ENCODE measurements at places on chromosomes 6 and 20.
A peak's percentile ranks its signal among the peaks of the same experiment; 100 is the strongest.

DNA sequence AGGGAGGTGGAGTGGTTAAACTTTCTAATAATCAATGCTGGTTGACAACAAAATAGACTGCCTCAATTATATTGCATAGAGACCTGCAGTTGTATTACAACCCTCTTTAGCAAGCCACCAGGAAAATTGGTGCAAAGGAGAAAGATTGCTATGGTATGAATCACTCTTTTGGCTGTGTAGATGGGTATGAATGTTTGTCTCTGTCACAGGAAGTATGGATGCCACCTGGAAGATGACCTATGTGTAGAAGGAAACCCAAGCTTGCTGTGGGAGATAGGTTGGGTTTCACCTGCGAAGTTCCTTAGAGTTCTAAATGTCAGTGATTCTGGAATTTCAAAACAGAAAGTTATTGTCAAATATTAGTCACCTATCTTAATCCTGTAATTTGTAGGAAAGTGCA, 134.6 kb downstream of the SOBP start:
- no peak for DNase-seq

DNA sequence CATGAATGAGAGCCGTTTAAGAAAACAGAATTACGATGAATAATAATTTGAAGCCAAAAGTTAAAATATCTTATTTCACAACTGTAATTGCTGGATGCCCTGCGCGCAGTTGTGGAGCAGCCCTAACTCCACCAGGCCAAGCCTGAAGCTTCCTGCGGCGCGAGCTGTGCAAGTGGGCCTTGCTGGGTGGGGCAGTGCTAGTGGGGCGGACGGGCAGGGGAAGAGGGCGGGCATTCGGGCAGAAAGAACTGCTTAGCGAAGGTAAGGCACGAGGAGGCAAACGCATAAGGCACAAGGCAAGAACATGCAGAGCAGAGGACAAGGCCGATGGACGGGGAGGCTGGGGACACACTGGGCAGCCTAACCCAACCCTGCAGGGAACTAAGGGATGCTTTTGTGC, 2.3 kb downstream of the HLA-DQB2 start:
- no peak for DNase-seq

GRCh38 chr6:33820784-33821520, 17.1 kb upstream of the MLN start:
- no peak for DNase-seq

GRCh38 chr20:33680686-33681085, 5.5 kb downstream of the E2F1 start:
- DNase-seq = no peak

DNA sequence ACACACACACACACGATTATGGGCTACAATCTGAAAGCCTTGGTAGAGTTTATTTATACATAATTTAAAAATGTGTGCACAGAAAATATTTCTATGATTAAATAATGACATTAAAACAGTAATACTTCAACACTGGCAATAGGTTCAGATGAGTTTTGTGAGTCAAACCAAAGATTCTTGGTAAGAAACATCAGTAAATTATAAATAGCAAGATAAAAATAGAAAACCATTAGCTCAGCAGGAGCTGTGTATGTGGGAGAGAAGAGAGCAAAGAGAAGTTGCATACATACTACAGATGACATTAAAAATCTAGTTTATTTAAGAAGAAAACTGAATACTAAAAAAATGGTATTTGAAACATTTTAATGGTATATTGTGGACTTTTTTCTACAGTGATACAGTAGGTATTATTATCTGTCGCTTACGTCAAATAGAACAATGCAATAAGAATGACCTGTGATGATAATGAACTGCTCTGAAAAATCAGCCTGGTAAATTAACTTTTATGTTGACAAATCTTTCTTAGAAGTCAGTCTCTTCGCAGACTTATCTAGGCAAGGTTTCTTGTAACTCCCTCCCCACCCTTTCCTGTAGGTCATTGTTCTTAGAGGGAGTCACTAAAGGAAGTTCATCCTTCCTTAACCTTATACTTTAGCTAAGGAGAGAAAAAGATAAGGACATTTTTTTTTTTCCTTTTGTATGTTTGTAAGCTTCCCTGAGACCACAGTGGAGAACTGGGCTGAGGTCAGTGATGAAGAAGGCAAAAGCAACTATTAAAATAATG, 149.3 kb downstream of the GJA1 start:
- no peak for DNase-seq

DNA sequence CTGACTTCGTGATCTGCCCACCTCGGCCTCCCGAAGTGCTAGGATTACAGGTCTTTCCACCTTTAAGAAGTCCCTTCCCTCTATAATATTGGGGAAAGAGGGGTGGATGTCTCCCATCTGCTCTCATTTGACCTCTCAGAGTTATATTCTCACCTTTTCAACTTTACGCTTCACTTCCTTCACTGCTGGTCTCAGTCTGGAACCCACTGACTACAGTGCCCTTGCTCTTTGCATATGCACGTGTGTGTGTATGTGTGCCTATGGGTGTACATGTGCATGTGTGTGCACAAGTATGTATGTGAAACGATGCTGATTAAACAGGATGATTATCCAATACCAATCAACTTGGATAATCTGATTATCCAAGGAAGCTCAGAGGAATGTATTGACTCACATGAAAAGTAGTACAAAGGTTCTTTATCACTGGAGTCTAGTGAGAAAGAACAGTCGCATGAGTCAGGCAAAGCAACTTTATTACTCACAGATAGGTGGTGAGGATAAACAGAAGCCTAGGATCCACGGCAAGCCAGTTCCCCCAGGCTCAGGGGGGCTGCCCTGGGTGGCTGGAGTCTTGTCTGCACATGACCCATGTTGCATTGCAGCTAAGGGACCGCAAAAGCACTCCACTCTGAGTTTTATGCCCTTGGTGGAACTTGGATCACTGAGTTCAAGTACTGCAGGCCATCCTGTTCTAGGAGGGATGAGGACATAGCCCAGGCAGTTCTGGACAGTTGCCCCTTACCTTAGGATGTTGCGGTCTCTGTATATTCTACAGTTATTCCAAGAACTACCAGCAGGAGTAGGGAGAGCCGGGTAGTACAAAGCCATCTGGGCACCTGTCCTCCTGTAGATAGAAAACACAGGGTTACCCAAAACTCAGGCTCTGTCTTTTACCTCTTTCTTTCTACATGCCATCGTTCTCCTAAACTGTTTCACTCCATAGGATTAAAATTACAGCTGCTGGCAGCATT, 50.9 kb downstream of the SNRNP48 start:
- no peak for DNase-seq

DNA sequence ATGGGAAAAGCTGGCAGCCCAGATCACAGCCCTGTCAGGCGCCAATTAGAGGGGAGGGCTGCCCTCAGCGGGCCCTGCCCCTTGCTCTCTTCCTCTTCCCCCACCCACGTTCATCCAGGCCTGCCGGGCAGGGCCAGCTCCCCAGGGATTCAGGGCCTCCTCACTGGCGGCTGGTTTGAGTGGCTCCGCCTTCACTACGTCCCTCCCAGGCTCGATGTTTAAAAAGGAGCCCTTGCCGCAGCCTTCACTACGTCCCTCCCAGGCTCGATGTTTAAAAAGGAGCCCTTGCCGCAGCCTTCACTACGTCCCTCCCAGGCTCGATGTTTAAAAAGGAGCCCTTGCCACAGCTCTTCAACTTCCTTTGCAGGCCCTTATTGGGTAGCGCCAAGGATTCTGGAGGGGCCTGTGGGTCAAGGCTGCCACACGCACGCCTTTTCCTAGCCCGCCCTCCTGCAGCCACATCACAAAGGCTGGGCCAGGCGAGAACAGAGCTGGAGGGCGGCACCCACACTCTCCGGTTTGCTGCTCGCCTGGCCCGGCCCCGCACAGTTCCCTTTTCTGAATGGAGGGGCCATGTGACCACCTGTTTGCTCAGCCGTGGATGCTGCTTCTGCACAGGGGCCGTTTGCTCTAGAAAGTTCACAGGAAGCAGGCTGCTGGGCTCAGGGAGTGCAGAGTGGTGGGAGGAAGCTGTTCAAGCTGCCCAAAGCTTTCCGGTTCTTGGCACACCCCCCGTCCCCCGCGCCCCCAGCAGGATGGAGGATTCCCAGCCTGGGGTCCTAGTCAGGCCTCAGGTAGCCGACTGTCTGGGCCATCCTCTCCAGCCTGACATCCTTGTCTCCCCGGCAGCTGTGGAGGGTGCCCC, 1.6 kb downstream of the SLC17A9 start:
- peak; percentile 29 for DNase-seq

- no peak for DNase-seq
Measured at GRCh38 chr6:39196673-39197091, 32.6 kb downstream of the KCNK5 start.

DNA sequence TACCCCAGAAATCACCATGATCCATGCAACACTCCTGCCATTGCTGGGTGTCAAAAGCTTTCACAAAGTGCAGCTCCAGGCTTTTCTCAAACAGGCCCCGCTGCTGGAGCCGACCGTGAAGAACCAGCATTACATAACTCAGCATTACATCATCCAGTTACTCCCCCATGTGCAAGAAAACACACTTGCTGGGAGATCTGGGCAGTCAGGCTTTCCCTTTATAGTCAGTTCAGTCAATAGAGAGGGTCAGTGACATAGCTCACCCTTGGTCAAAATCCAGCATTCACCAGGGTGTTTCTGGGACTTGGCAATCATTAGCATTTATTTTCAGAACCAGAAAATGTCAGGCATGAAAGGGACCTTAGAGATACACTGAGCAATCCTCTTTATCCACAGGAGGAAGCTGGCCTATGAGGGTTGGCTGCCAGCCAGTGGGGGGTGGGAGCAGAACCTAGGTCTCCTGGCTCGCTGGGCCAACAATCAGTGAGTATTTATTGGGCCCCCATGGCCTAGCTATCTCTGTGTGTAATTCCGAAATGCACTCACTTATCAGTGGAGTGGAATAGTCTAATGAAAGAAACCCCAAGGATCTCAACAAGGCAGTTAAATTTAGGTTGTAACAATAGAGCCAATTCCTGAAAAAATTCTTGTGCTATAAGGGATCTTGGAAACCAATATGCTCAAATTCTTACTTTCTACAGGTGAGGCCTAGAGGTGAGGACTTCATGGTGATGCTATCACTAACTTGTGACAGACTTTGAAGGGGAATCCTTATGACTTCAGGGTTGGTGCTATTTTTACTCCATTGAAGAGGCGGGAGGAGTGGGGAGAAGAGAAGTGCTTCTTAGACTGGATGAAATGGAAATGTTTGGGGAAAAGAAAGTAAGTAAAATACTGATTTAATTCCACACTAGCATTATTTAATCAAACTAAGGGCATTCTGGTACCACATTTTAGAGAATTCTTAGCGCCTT, 54.6 kb downstream of the LYRM4 start:
- DNase-seq = peak; percentile 60

DNA sequence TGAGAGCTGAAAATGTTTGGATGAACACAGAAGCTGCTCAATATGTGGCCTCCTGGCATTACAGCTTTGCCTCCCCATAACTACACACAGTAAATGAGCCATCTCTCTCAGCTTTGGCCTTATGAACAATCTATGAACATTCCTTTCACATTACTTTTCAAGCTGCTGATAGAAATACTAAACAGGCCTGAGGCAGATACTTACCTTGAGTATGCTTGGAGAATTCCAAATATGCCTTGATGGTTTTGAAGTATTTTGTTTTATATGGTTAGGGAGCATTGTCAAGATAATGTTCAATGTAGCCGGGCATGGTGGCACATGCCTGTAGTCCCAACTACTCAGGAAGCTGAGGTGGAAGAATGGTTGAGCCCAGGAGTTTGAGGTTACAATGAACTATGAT, 104.5 kb downstream of the CD24 start:
- DNase-seq = no peak

DNA sequence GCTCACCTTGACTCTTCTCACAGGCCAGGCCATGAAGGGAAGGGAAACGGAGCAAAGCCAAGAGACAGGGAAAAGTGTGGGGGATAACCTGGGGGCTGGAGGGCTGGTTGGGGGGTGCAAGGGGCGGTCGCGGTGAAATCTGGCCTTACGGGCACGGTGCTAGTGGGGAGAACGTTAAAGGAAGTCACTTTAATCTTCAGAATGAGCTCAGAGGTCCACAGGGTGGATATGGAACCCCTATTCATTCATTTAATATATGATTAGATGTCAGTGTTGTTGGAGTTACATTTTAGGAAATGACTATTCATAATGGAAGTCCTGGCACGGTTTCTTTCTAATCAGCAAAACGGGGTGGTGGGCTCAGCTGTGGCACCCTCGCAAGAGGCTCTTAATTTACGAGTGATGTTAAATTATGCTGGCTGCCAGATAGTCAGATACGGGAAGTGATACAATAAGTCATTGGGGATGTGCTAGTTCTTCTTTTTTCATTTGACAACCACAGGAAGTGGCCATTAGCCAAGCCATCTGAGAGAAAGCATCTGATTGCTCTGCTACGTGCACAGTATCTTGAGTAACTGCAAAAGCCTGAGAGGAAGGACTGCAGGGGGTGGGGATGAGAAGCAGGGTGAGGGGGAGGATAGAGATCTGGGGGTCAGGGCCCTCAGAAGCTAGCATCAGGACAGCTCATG, 253.0 kb downstream of the QKI start:
- DNase-seq = no peak

DNA sequence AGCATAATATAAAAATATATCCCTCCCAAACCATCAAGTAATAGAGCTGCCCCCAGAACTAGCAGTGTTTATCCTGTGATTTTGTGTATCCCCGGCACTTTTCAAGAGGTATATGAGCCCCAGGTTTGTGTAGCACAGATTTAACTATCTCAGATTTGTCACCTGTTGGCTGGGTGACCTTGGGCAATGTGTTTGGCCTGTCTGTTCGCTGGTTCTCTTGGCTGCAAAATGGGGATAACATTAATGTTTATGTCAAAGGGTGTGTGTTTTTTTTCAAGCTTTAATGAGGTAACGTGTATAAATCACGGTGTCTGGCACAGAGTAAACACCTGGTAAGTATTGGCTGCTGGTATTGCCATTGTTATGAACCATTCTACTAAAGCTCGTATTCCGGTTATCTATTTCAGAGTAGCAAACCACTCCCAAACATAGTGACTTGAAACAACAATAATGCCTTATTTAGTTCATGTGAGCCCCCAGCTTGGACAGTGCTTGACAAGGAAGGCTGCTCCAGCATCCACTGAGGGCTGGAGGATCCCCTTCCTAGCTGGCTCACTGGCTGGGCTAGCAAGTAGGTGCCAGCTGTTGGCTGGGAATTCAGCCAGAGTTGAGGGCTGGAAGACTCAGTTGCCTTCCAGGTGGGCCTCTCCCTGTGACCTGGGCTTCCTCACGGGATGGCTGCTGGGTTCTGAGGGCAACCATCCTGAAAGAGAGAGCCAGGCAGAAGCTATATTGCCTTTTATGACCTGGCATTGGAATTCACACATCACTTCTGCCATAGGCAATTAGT, 36.2 kb downstream of the PDRG1 start:
- DNase-seq = no peak

DNA sequence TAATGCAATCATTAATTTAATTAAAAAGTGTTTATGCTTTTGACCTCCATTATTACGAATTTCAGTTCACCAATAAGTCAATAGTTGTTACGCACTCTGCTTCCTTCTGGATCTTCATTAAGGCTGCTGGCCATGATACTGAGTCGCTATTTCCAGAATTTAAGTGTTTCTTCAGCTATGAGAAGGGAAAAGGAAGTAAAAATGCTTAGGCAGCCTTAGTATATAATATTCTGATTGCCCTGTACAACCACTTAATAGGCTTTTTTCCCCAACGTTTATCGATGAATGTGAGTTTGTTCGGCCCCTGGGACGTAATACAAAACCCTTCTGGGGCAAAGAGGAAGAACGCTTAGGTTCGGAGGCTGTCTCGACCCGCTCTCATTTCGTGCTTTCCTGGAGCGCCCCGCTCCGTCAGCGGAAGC, 644 bp downstream of the OARD1 start:
- DNase-seq = peak; percentile 91
